ENCODE measurements at places on chromosomes 16 and 17.
A peak's percentile ranks its signal among the peaks of the same experiment; 100 is the strongest.

- DNase-seq, result peak; percentile 39
Measured at GRCh38 chr17:64024781-64025731, 4.6 kb upstream of the ICAM2 start.

- no peak for DNase-seq
Measured at GRCh38 chr16:78300469-78300868, 201.0 kb downstream of the WWOX start.

- DNase-seq, result no peak
Measured at GRCh38 chr17:3610523-3610922, 1.3 kb upstream of the TRPV1 start.

- no peak for DNase-seq
Measured at GRCh38 chr16:2299915-2300192, 31.9 kb upstream of the RNPS1 start.

GRCh38 chr17:7915611-7916384 lies at the start of gene RNF227:
RNF227 (minus strand) TSS chr17:7916289; CDS start chr17:7916195, 94 bp downstream.
- peak; percentile 97 for DNase-seq

DNA sequence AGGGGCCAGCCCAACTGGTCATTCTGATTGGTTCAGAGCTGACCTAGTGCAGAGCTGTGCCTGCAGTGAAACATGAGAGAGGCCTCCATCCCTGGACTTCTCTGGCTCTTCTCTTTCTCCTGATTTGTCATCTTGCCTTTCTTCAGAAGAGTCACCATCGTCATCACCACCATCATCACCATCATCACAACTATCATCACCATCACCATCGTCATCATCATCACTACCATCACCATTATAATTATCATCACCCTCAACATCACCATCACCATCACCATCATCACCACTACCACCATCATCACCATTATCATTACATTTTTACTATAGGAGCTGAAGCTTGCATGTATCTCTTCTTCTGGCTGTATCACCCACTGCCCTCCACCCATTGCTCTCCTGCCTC lies 94.5 kb upstream of the FAM20A start:
- DNase-seq, result no peak
